MG63 (cell line): ENCODE measurements at places on chromosomes 6 and 20.

DNA sequence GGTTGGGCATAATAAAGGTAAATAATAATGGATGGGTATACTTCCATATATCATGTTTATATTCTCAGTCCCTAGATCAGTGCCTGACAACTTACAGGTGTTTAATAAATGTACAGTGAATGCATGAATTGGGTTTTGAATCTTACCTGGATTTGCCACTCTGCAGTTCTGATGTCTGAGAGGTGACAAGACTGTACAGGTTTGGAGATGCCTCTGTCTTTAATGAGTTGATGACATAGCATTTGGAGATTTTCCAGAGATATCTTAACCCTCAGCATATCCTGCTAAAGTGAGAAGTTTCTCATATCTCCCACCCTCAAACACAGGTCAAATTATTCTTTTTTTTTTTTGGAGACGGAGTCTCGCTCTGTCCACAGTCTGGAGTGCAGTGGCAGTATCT, 2.2 kb downstream of the ANKS1A start:
- no peak for DNase-seq

GRCh38 chr6:46917002-46917545, 4.7 kb downstream of the ADGRF5 start:
- no peak for DNase-seq

DNA sequence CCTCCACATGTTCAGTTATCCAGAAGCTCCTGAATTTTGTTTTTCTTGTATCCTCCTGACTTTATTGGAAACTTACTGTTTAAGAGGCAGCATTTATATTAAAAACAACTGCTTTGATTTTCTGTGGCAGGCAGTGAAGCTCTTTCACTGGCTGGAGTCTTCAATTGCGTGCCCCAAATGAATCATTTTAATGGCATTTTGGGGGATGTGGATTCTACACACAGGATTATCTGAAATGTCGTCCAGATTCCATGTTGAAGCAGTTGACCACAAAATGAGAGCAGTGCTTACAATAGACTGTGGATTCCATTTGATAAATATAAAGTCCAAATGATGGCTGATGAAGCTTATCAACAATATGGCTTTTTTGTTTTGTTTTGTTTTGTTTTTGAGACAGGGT, 41.0 kb upstream of the HIVEP1 start:
- DNase-seq = peak; percentile 19

DNA sequence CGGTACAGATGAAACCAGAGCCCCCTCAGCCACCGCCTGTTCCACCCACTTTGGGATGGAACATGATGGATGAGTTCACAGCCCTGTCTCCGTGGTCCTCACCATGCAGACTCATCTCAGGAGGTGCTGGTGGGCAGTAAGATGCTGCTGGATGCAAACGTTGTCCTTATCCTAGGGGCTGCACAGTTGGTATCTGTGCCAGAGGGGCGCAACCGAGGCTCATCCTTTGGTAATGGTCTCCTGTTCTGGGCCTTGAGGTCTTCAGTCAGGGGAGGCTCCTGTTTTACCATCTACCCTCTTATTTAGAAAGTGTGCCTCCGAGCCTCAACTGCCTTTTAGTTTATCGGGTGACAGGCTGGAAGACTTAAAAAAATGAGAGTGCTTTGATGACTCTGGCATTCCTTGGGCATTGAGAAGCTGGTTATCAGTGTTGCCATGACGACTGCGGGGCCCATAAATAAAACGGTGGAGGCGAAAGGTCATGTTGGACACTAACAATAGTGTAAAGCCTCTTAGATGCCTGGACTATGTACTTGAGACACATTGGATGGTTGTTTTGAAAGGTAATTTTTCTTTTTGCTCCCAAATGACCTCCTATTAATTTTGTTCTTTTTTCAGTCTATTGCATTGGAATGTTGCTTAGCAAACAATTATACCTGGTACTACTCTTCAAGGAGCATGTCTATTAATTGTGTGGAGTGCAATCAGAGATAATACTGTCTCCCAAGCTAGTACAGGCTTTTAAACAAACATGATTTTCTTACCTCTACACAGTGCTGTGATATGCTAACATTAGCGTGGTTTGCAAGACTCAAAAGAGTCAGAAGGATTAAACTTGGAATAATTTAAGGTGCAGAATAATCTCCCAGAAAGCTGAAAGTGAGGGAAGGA, 74.2 kb upstream of the DSP start:
- DNase-seq = no peak

GRCh38 chr6:127195833-127196232, 70.8 kb upstream of the RNF146 start:
- DNase-seq = no peak

GRCh38 chr6:150668900-150669302, 69.2 kb downstream of the PLEKHG1 start:
- DNase-seq = no peak

GRCh38 chr6:34159844-34160243, 14.0 kb upstream of the GRM4 start:
- no peak for DNase-seq

DNA sequence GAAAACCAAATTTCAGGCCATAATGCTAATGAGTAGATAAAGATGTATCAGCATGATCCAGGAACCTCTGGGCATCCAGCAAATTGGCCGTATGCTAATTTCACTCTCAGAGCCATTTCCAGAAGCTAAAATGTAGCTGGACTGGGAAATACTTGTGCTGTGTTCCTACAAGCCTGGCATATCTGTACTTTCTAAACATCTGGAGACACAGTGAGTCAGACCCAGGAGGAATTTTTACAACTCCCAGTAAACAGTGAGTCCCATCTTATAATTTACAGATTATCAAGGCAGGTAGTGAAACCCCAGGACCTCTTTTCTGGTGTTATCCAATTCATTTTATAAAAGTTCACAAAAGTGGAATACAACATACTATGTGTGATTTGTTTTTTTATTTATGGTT, 683.0 kb upstream of the ADGRB3 start:
- no peak for DNase-seq

GRCh38 chr6:148868901-148869300, 122.1 kb downstream of the UST start:
- no peak for DNase-seq

- no peak for DNase-seq
Measured at GRCh38 chr6:514396-514978, 122.9 kb downstream of the IRF4 start.

- DNase-seq = no peak
Measured at GRCh38 chr6:148487461-148487860, 144.8 kb downstream of the SASH1 start.

DNA sequence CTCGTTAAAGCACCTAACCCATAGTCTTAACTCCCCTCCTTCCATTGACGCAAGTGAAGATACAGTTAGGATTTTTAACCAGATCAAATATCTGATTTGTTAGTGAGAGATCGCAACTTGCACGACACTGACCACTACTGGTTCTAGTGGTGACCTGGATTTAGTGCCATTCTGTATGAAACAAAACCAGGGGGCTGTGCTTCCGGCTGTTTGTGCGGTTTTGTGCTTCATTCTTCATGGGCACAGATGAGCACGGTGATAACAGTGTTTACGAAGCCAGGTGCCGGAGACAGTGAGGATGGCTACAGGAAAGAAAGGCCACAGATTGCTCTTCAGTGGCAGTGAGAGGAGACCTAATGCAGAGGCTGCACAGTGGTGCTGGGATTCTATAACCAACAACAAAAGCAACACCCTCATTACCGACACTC, 75.5 kb downstream of the NOL4L start:
- no peak for DNase-seq

- no peak for DNase-seq
Measured at GRCh38 chr6:30405934-30406333, 61.0 kb downstream of the RPP21 start.

- DNase-seq = no peak
Measured at GRCh38 chr6:155955038-155955437, 499.4 kb upstream of the NOX3 start.

- peak; percentile 64 for DNase-seq
Measured at GRCh38 chr6:15341311-15342001, 95.6 kb downstream of the JARID2 start.

DNA sequence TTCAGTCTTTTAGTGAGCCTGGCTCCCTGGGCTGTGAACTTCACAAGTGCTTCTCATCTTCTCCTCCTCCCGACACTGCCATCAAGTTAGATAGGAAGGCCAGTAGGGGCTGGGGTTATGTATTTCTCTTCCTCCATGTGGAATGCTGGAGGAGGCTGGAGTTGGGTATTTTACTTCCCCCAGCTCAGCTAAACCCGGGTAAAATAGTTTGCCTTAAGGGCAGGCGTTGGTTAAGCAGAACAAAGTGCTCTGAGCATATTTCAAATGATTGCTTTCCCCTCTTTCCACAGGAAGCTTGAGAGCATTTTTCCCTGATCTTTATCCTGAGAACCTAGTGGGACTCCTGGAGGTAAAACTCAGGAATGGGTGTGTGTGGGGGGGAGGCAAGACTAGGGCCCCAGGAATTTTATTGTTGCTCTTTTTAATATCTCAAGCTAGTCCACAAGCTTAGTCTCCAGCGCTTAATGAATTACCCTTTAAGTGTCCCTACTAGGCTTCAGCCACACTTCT, 16.9 kb upstream of the SUPT3H start:
- DNase-seq = no peak

- DNase-seq = no peak
Measured at GRCh38 chr20:34493646-34494045, 22.6 kb upstream of the DYNLRB1 start.

DNA sequence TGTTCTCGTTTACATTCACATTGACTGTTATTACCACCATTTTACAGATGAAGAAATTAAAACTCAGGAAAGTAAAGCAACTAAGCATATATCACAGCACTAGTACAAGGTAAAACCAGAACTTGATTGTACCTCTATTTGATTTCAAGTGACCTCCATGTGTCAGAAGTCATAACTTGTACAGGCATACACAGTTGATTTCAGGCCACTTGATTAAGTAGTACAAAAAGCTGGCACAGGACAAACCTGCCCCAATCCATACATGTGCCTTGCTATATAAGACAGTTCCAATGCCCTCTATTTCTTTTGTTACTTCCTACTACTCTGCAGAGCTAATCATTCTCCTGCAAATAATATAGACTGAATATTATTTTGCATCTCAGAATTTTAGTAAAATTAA, 58.8 kb upstream of the VGLL2 start:
- no peak for DNase-seq

DNA sequence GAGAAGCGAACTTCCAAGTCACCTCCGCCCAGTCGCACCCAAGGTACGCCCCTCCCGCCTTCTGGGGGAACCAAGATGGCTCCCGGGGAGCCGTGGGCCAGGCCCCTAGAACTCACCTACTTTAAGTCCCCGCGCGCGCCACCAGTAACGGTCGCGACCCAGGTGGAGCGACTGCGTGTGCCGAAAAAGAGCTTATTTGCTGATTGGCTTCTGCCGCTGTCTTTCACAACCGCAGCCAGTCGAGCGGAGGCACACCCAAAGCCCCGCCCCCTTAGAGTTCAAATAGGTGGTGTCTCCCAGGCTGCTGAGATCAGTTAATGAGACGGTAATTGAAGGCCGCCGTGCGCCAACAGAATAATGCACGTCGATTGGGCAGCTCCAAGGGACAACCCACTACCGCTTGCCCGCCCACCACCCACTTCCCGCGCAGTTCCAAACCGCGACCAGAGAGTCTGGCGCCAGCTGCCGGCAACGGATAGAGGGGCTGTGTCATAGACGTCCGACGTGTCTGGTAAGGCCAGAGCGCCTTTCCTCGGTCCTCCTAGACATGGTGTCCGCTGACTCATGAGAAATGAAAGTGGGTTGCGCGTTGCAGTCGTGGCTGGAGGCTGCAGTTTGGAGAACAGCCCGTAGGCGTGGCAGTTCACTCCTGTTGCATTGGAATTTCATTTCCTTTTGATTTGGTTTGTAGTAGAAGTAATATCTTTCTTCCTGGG, at the start of gene MDC1:
MDC1 (minus strand) TSS at position 153 of the 716 bp plus-strand sequence. CDS start 2,106 bp downstream, outside the sequence.
- peak; percentile 99 for DNase-seq

- DNase-seq = no peak
Measured at GRCh38 chr6:134517868-134518267, 200.0 kb upstream of the SGK1 start.

GRCh38 chr6:114042267-114043016, 71.5 kb upstream of the HDAC2 start:
- DNase-seq = no peak

GRCh38 chr6:167588181-167588919, 238.4 kb upstream of the AFDN start:
- DNase-seq = no peak

GRCh38 chr20:44598423-44599305, 16.3 kb downstream of the PKIG start:
- DNase-seq = peak; percentile 62

DNA sequence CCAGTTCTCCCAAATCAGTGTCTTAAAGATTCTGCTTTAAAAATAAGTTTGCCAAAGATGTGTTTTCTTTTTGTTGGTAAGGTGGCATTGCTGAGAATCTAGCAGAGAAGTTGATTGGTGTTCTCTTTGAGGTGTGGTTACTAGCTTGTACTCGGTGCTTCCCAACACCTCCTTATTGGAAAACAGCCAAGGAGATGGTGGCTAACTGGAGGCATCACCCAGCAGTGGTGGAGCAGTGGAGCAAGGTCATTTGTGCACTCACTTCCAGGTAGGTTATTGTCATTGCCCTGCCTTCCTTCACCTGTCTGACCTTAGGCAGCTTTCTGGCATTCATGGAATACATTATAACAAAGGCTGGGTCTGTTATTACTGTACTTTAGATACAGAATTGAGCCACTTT, 26.7 kb downstream of the RALGAPB start:
- DNase-seq = no peak

- DNase-seq = peak; percentile 63
Measured at GRCh38 chr6:52337633-52338290, 24.2 kb upstream of the PAQR8 start.

DNA sequence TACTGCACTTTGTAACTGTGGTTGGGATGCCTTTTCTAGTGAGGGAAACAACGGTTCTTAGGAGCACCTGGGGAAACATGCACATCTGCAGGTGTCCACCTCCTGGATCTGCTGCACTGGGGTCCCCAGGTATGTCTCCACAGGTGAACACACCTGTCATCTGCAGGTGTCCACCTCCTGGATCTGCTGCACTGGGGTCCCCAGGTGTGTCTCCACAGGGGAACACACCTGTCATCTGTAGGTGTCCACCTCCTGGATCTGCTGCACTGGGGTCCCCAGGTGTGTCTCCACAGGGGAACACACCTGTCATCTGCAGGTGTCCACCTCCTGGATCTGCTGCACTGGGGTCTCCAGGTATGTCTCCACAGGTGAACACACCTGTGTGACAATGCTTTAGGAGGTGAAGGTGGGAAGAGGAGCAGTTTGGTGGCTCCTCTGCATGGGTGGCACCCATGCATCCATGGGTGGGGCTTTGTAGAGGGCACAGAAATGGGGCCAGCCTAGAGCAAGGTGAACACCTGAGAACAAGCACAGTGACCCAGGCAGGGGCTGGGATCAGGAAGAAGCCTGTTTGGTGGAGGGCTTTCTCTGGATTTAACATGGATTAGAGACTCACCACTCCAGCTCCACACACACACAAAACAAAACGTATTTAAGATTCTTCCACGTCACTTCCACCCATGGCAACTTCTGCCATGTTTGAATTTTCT, 206.0 kb upstream of the CDH4 start:
- no peak for DNase-seq

DNA sequence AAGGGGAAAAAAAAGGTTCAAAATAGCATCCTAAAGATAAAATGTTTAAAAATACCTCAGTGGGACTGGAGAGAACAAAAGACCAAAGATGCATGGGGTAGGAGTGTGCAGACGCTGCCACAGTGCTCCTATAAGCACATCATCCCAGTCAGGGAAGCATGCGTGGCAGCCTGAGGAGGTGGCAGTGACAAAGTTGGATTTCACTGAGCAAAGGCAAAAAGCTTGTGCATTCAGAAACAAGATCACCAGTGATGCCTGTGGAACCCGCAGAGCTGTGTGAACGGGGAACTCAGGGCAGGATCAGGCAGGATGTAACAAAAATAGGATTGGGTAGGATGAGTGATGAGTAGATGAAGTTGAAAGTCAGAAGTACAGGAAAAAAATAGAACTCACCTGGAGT, 116.1 kb downstream of the RIMS1 start:
- no peak for DNase-seq

- DNase-seq = no peak
Measured at GRCh38 chr6:125151700-125152099, 1.9 kb upstream of the TPD52L1 start.
